ENCODE measurements at places on chromosomes 3 and 15.

DNA sequence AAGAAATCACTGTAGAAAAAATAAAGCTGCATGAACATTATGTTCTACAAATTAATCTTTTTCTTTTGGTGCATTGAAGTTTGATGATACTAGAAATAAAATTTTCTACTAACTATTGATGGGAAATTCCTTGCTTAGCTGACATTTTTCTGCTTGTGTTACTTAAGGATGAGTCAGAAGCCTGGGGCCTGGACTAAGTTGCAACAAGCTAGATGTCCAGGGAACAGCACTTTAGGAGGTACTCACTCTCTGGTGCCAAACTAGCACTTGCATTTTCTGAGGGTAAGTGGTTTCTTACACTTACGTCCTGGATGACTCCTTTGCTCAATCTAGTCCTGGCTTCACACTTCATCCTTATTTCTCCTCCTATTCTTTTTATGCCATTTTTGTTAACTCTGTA, 945.1 kb downstream of the IGSF11 start:
- DNase-seq: no peak

GRCh38 chr3:32239307-32240158, 1.1 kb downstream of the CMTM8 start:
- DNase-seq: no peak

GRCh38 chr3:14837878-14838258, 19.1 kb downstream of the FGD5 start:
- no peak for DNase-seq

DNA sequence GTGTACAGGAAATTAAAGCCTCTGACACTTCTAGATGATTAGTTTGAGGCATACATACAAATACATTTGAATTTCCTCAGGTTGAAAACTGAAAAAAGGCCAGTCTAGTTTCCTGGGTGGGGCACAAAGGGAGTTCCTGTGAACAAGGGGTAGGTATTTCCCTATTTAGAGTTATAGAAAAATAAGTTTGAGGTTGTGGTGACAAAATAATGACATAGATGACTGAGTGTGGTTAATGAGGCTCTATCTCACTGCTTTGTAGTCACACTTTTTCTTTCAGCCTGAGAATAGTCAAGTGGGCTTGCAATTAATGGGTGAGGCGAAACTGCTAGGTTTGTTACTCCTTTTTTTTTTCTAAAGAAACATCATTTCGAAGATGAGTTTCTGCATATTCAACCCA, 4.3 kb downstream of the SLCO3A1 start:
- DNase-seq: no peak

GRCh38 chr15:31129769-31130303, 28.3 kb upstream of the TRPM1 start:
- no peak for DNase-seq

Measured in astrocyte of the cerebellum (primary cell).